ENCODE measurements at places on chromosomes 16 and 17. TPM values are rescaled to one million over a fixed set of nuclear protein-coding genes. Genes with fewer than 3 reads are reported as not detected.
A peak's percentile ranks its signal among the peaks of the same experiment; 100 is the strongest.

DNA sequence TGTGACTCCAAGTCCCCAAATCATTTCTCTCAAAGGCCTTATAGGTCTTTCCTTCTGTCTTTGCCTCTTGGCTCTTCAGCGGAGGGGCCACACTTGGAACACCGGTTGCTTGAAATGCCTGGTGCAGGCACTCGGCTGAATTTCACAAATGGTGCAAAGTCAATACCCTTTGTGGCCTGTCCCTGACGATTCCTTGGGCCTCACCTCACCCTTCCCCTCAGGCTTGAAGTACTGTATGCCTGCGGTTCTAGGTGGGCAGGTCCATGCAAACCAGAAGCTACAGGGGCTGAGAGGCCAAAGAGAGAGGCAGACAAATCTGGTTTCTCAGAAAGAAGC lies 4.1 kb upstream of the B9D1 start:
- no peak for DNase-seq

Gene SCN4A
- not detected for total RNA-seq

GRCh38 chr16:64654178-64654577 lies 467.7 kb downstream of the CDH11 start:
- peak; percentile 64 for DNase-seq

DNA sequence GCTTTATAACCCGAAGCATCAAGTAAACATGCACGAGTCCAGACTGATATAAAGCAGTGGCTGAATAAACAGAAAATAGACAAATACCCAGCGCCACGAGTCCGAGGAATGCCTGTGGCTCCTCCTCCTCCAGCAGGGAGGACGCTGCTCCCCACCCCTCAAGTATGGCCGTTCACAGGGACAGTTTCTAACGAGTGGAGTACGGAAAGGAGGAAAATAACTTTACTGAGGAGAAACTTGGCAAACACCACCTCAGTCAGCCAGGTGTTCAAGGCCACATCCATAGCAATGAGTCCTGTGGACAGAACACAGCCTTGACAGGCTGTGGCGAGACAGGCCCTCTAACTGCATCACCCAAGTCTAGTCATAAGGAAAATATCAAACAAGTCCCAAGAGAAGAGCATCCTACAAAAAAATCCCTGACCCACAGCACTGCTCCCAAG lies 9.2 kb downstream of the ZDHHC7 start:
- DNase-seq, result no peak

DNA sequence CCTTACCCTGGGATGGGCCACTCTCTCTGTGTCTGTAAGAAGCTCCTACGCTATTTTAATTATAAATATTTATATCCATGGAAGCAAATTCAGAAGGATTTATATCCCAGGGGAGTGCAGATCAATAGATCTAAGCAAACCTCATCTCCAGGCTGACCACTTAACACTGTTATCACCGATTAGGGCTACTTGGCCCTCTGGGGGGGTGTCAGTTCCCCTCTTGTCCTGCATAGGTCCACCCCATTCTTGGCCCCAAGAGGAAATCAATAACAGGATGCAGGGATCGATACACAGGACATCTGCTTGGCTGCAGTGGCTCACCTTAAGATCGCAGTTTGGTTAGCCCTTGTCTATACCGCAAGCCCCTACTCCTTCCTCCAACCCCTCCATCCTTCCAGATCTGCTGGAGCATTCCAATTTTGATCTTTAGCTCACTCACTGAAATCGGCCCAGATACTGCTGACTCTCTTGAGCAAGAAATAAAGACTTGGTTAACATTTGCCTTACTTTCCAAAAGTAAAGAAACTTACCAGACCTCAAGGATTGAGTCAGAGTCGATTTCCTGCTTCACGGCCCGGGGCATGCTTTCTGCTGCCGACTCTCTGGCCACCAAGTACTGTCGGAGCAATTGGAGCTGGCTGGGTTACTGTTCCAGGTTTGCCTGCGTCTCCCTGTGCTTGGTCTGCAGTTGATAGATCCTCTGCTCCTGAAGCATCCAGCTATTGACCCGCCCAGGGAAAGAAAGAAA lies 112.3 kb upstream of the PMFBP1 start:
- DNase-seq, result no peak
